ENCODE measurements at places on chromosomes 12 and 14.

DNA sequence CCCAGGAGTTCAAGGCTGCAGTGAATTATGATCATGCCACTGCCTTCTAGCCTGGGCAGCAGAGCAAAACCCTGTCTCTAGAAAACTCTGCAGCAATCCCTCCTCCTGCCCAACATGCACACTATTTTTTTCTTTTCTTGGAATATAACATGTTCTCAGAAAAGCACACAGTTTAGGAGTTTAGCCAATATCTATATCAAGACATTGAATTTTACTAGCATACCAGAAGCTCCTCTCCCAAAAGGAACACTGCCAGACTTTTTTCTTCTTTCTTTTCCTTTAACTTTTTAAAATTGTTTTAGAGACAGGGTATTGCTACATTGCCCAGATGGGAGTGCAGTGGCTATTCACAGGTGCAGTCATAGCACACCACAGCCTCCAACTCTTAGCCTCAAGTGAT lies 107.1 kb upstream of the AEBP2 start:
- H3K27me3 ChIP-seq, result no peaks in the 10 kb centered on the region
- no peak overlapping the region for H3K27ac ChIP-seq
- no peak for DNase-seq
- no peak overlapping the region for H3K4me3 ChIP-seq
- peaks cover 44% of the 10 kb centered on the region for H3K36me3 ChIP-seq

- no peak for DNase-seq
- H3K36me3 ChIP-seq, result no peaks in the 10 kb centered on the region
- H3K27me3 ChIP-seq, result no peaks in the 10 kb centered on the region
- H3K27ac ChIP-seq, result no peak overlapping the region
These were observed 314.6 kb downstream of the ADAMTS20 start for GRCh38 chr12:43237238-43237879.

- no peak for DNase-seq
- no peak overlapping the region for H3K27ac ChIP-seq
- H3K27me3 ChIP-seq, result no peaks in the 10 kb centered on the region
- no peak overlapping the region for H3K4me3 ChIP-seq
- peaks cover 5% of the 10 kb centered on the region for H3K4me1 ChIP-seq
- peaks cover 13% of the 10 kb centered on the region for H3K36me3 ChIP-seq
These were observed 44.2 kb downstream of the ARID2 start for GRCh38 chr12:45773747-45774146.

GRCh38 chr12:132450418-132451171 lies 39.4 kb upstream of the FBRSL1 start:
- no peak overlapping the region for H3K4me3 ChIP-seq
- no peaks in the 10 kb centered on the region for H3K36me3 ChIP-seq

DNA sequence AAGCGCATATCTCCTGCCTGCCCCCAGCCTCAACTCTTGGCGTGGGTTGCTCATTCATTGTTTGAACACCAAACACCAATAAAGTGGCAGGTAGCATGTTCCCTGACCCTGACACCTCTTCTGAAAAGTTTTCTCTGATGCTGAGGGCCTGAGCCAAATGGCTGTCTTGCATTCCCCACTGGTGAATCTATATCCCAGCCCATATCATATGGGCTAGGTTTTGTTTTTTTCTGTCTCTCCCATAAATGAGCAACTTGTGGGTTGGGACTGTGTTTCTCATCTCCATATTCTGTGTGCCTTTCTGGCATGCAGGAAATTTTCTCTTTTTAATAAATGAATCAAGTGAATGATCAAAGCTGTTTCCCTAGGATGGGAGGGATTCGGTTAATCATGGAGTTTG lies 5.0 kb downstream of the MYO1A start:
- no peak for DNase-seq
- no peak overlapping the region for H3K4me3 ChIP-seq
- H3K4me1 ChIP-seq, result no peaks in the 10 kb centered on the region
- no peaks in the 10 kb centered on the region for H3K36me3 ChIP-seq
- peaks cover 71% of the 10 kb centered on the region for H3K27me3 ChIP-seq
- H3K27ac ChIP-seq, result no peak overlapping the region

GRCh38 chr14:22597265-22597664 lies 835 bp upstream of the ABHD4 start:
- H3K4me3 ChIP-seq, result peak overlapping the region; percentile 98
- H3K27me3 ChIP-seq, result peaks cover 37% of the 10 kb centered on the region
- peaks cover 23% of the 10 kb centered on the region for H3K4me1 ChIP-seq
- DNase-seq, result no peak
- H3K36me3 ChIP-seq, result peaks cover 6% of the 10 kb centered on the region

DNA sequence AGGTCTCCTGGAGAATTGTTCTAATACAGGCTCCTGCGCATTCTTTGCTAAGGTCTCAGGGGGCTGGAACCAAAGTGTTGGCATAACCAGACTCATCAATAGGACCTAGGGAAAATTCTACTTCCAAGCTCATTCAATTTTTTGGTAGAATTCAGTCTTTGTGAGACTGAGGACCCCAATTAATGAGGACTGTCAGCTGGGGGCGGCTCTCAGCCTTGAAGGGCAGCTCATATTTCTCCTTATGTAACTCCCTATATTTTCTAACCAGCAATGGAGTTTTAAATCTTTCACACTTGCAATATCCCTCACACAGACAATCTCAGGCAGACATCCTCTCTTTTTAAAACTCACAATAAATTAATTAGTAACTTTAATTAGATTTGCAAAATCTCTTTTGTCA lies 476.4 kb upstream of the LRFN5 start:
- H3K27ac ChIP-seq, result no peak overlapping the region
- H3K4me3 ChIP-seq, result no peak overlapping the region
- no peaks in the 10 kb centered on the region for H3K4me1 ChIP-seq
- no peak for DNase-seq
- H3K27me3 ChIP-seq, result no peaks in the 10 kb centered on the region

DNA sequence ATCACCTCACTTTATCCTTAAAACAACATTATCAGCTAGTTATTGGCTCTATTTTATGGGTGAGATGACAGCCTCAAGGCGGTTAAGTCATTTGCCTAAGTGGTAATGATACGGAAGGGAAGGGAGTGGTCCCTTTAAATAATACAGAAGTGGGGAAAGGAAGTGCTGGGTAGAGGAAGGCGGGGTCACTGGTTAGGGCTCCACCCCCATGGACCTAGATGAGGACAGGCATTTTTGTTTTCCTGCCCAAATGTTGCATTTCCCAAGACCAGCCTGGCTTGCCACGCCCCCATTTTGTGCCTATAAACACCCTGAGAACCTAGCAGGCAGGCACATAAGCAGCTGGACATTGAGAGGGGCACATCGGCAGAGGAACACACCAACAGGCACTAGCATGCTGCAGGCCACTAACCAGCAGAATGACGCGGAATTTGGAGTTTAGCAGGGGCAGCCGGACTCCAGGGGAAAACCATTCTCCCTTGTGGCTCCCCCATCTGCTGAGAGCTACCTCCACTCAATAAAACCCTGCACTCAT lies 100.9 kb downstream of the EPS8 start:
- no peak overlapping the region for H3K27ac ChIP-seq
- no peaks in the 10 kb centered on the region for H3K27me3 ChIP-seq
- H3K36me3 ChIP-seq, result peaks cover 5% of the 10 kb centered on the region
- H3K4me3 ChIP-seq, result no peak overlapping the region
- peaks cover 5% of the 10 kb centered on the region for H3K4me1 ChIP-seq
- no peak for DNase-seq

DNA sequence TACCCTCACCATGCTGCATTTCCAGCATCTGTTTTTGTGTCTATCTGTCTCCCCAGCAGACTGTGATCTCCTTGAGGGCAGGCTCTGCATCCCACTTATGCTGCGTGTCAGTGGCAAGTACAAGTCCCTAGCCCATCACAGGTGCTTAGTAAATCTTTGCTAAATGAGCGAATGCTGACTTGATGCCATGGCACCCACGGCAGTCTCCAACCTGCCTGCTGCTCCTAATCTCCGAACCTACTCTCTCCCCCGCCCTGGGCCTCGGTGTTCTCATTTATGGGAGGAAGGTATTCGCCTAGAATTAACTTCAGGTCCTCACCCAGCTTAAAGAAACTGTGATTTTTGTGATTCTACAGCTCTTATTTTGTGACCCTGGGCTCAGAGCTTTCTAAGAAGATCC lies 109.9 kb downstream of the PRMT8 start:
- DNase-seq, result no peak
- peaks cover 24% of the 10 kb centered on the region for H3K4me1 ChIP-seq
- H3K27ac ChIP-seq, result no peak overlapping the region
- H3K36me3 ChIP-seq, result no peaks in the 10 kb centered on the region

DNA sequence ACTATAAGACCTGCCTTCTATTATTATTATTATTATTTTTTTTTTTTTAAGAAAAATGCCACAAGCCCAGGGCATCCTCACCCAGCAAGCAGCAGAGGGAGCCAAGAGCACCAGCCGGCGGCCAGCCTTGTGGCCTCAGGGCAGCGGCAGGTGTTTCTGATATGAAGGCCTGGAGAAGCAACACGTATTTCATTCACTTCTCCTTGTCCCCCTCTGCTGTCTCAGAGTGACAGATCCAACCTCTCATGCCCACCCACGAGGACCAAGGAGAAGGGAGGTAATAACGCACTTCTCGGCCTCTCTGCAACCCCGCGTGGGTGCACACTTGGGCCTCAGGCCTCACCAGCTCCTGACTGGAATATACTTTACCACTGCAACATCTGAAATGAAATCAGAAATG lies 25.4 kb downstream of the CDC42BPB start:
- no peak for DNase-seq
- peaks cover 3% of the 10 kb centered on the region for H3K4me1 ChIP-seq
- peaks cover 5% of the 10 kb centered on the region for H3K36me3 ChIP-seq
- no peak overlapping the region for H3K4me3 ChIP-seq

- H3K4me3 ChIP-seq, result no peak overlapping the region
- H3K27me3 ChIP-seq, result no peaks in the 10 kb centered on the region
- H3K4me1 ChIP-seq, result peaks cover 5% of the 10 kb centered on the region
- H3K27ac ChIP-seq, result peak overlapping the region; percentile 86
- no peaks in the 10 kb centered on the region for H3K36me3 ChIP-seq
- DNase-seq, result no peak
These were observed 1.3 kb downstream of the SLC39A5 start for GRCh38 chr12:56231184-56231582.

DNA sequence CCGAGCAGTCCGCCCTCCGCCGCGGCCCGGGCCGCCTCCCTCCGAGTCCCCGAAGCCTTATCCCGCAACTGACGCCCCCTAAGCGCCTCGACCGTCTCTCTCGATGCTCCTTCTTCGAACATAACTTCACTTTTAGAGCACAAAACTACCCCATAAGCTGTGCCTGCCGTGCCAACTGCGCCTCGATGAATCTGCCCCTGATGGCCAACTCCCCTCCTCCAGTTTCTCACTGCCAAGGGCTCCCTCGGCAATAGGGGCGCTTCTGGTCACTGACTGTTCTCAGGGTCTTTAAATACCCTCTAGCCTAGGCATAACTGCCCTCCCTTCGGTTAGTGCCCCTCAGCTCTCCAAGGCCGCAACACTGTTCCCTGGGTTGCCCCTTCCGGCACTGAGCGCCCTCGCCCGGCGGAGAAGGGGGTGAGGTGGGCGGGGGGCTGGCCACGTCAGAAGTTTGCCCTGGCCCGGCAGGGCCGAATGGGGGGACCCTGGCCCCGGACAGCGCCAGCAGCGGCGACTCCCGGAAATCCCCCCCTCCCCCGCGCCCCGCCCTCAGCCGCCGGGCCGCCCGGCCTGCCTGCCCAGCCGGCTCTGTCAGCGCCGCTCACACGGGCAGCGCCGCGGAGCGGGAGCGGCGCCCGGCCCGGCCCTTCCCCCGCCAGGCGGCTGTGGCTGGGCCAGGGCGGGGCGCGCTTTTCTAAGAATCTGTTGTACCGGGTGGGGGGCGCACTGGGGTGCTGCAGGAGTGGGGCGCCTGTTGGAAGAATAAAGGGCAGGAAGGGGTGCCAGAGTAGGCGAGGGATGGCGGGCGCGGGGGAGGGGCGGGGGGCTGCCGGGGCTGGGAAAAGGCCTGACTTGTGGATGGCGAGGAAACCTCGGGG lies 10.6 kb downstream of the RARG start:
- H3K4me3 ChIP-seq, result peak overlapping the region; percentile 97
- no peaks in the 10 kb centered on the region for H3K36me3 ChIP-seq
- H3K27ac ChIP-seq, result peak overlapping the region; percentile 97
- DNase-seq, result peak; percentile 82
- peaks cover 57% of the 10 kb centered on the region for H3K4me1 ChIP-seq

DNA sequence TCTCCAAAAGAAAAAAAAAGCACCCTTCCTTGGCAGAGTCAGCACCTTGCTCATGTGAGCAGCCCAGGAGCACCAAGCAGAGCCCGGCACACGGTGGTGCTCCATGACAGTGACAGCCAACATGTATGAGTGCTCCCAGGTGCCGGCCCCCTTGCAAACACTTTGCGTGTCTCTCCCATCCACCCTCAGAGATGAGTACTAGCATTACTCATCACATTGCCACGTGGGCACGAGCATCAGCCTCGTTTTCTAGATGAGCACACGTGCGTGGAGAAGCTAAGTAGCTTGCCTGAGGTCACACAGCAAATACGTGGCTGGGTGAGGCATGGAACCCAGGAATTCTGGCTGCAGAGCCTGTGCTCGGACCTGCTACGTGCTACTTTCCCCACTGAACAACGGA lies 177.9 kb upstream of the PRMT8 start:
- no peaks in the 10 kb centered on the region for H3K36me3 ChIP-seq
- no peak for DNase-seq
- no peak overlapping the region for H3K27ac ChIP-seq
- no peak overlapping the region for H3K4me3 ChIP-seq

GRCh38 chr12:63362166-63362565 lies 211.2 kb upstream of the AVPR1A start:
- peaks cover 3% of the 10 kb centered on the region for H3K36me3 ChIP-seq
- H3K27me3 ChIP-seq, result no peaks in the 10 kb centered on the region
- H3K27ac ChIP-seq, result no peak overlapping the region

DNA sequence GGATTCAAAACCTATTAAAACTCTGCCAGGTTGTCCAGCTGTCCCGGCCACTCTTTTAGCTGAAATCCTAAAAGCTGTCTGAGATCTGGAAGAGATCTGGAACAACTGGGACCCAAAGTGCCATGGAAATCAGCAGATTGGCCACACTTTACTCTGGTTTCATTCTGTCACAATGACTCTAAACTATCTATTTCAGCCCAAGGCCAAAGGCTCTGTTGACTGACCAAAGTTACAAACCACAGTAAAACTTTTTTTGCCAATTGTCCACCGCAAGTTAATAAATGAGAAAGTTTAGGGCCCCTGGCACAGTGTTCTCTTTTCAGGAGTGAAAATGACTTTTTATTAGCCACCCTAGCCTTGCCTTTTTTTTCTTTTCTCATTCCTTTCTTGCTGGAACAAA lies 113.4 kb upstream of the CPM start:
- no peak overlapping the region for H3K27ac ChIP-seq
- H3K36me3 ChIP-seq, result no peaks in the 10 kb centered on the region
- peaks cover 3% of the 10 kb centered on the region for H3K27me3 ChIP-seq
- DNase-seq, result no peak

DNA sequence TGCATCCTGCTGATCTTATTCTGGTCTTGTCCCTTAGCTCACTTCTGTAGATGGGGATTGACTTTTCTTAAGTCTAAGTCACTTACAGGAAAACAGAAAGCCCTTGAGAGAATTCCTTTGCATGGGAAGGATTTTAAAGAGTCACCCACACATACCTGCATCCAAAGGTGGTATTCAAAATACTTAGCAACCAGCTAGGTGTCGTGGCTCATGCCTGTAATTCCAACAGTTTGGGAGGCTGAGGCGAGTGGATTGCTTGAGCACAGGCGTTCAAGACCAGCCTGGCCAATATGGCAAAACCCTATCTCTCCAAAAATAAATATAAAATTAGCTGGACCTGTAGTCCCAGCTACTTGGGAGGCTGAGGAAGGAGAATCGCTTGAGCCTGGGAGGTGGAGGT lies 14.2 kb downstream of the FGF6 start:
- no peak overlapping the region for H3K27ac ChIP-seq
- H3K36me3 ChIP-seq, result no peaks in the 10 kb centered on the region
- peaks cover 29% of the 10 kb centered on the region for H3K27me3 ChIP-seq
